OCI-LY7 (cell line): ENCODE measurements at places on chromosomes 3 and 15. TPM values are rescaled to one million over a fixed set of nuclear protein-coding genes. Genes with fewer than 3 reads are reported as not detected.

The AADAC gene
- not detected in 2 replicates for total RNA-seq

The ATR gene
- total RNA-seq, result 36.0 and 49.5 TPM in 2 replicates

The SNURF gene
- total RNA-seq, result 5.5 and 6.8 TPM in 2 replicates

The GOLGA8N gene
- total RNA-seq, result 1.4 and 2.8 TPM in 2 replicates

The ANKRD63 gene
- not detected in 2 replicates for total RNA-seq

The DPPA2 gene
- not detected in 2 replicates for total RNA-seq

The CHRNA7 gene
- not detected in 2 replicates for total RNA-seq

The PLIN1 gene
- 0.19 and 0.46 TPM in 2 replicates for total RNA-seq

The FAM3D gene
- total RNA-seq, result not detected in 2 replicates

The HTR3E gene
- not detected in 2 replicates for total RNA-seq

The UTS2B gene
- total RNA-seq, result 0.65 and 1.1 TPM in 2 replicates

The CFAP100 gene
- total RNA-seq, result not detected in 2 replicates

The GNAT1 gene
- total RNA-seq, result not detected in 2 replicates

The RAB6B gene
- total RNA-seq, result not detected in 2 replicates

The CPLX3 gene
- 1.5 and 2.1 TPM in 2 replicates for total RNA-seq

The FAM98B gene
- 29.1 and 39.1 TPM in 2 replicates for total RNA-seq

The GOLGA6L7 gene
- total RNA-seq, result not detected in 2 replicates

The TPRG1 gene
- not detected in 2 replicates for total RNA-seq

The FBXO40 gene
- not detected in 2 replicates for total RNA-seq

The RHCG gene
- not detected in 2 replicates for total RNA-seq

The ARHGEF3 gene
- 21.7 and 26.9 TPM in 2 replicates for total RNA-seq
